ENCODE measurements at places on chromosomes 13 and 19.

- DNase-seq, result no peak
Measured at GRCh38 chr13:30971575-30971974, 39.1 kb downstream of the TEX26 start.

- peak; percentile 66 for DNase-seq
Measured at GRCh38 chr19:10655457-10656312, 1.5 kb downstream of the ILF3 start.

GRCh38 chr19:15402411-15403150, 16.2 kb downstream of the AKAP8L start:
- no peak for DNase-seq

DNA sequence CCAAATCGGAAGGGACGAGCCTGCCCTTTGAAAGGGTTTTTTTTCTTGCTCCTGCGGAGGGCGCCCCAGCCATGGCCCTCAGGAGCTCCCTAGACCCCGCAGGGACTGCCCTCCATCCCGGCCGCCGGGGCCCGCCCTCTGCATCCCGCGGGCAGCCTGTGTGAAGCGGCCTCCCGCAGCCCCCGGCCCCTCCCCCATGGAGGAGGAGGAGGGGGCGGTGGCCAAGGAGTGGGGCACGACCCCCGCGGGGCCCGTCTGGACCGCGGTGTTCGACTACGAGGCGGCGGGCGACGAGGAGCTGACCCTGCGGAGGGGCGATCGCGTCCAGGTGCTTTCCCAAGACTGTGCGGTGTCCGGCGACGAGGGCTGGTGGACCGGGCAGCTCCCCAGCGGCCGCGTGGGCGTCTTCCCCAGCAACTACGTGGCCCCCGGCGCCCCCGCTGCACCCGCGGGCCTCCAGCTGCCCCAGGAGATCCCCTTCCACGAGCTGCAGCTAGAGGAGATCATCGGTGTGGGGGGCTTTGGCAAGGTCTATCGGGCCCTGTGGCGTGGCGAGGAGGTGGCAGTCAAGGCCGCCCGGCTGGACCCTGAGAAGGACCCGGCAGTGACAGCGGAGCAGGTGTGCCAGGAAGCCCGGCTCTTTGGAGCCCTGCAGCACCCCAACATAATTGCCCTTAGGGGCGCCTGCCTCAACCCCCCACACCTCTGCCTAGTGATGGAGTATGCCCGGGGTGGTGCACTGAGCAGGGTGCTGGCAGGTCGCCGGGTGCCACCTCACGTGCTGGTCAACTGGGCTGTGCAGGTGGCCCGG, 815 bp downstream of the MAP3K10 start:
- DNase-seq, result peak; percentile 70

- no peak for DNase-seq
Measured at GRCh38 chr19:10279737-10280442, 6.9 kb upstream of the ICAM4 start.

GRCh38 chr19:4455719-4456475, 1.7 kb downstream of the UBXN6 start:
- peak; percentile 34 for DNase-seq

- peak; percentile 6 for DNase-seq
Measured at GRCh38 chr13:39684531-39685137, 29.2 kb downstream of the COG6 start.

- no peak for DNase-seq
Measured at GRCh38 chr19:32702010-32702409, 10.4 kb downstream of the NUDT19 start.

DNA sequence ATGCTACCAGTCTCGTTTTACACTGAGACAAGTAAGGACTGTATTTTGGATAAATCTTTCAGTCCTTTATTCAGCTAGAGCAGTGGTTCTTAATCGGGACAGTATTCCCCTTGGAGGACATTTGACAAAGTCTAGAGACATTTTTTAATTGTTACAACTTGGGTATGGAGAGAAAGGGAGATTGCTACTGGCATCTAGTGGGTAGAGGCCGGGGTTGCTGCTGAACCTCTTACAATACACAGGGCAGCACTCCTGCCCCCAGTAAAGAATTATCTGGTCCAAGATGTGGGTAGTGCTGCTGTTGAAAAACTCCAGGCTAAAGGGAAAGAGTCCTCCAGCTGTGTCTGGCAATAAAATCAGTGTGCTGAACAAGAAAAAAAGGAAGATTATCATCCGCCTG, 334.8 kb downstream of the SLC7A1 start:
- no peak for DNase-seq

DNA sequence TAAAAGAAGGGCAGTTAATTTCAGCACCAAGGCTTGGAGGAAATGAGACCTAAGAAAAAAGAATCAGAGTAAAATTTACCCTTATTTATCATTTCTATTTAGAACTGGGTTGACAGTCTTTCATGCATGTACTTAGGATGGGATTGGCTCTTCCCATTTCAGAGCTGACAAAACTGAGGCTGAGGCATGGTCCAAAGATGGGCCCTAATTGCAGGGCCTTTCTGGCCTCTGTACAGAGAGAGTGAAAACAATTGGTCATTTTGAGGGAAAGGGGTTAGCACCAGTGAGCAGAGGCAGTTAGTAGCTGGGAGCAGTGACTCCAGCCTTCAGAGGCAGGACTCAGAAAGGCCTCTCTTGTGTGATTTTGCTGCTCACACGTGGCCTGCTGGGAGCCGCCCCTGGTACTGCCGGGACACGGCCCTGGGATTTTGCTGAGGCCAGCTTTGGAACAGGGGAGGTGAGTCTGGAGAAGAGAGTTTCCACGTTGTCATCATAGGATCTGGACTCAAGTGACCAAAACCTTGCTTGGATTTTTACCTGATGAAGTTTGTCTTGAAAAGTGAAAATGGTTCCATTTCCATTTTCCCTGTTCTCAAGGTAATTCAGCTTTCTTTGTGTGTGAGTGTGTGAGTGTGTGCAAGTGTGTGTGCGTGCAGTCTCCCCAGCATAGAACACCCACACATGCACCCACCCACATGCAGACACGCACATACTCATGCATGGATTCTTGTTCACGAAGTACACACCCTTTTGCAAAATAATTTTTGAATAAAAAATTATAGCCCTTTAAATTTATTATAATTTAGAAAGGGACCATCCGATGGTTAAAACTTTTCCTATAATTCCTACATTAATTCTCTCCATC, at the start of gene ZNF536:
TSS of gene ZNF536 (plus strand) at position 425 of the 865 bp plus-strand sequence. CDS start 71,179 bp downstream, outside the sequence.
- DNase-seq, result no peak

GRCh38 chr19:47447470-47448359, 24.0 kb downstream of the SLC8A2 start:
- DNase-seq, result peak; percentile 85

- DNase-seq, result peak; percentile 85
Measured at GRCh38 chr19:38596057-38596981, 21.4 kb downstream of the MAP4K1 start.

DNA sequence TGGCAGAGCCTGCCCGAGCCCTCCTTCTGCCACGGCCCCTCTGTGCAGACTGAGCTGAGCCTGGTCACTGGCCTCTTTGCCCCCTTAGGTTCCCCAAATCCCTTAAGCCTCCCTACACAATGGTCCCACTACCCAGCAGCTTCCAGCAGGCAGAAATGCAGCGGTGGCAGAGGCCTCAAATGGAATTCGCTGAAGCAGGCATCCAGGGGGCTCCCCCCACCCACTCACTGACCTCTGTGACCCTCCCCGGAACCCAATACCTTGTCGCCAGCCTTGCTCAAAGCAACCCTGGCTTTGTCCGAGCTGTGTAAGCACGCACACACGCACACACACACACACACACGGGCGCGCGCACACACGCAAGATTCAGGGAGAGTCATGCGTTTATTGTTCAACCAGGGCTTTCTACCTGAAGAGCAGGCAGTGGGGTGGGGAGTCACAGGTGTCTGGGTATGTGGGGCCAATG, at the start of gene LIM2:
TSS of gene LIM2 (minus strand) at position 51 of the 466 bp plus-strand sequence. CDS start 531 bp downstream, outside the sequence.
- no peak for DNase-seq

GRCh38 chr19:34184880-34185491, 12.7 kb downstream of the LSM14A start:
- DNase-seq, result no peak

GRCh38 chr13:80105350-80105749, 235.6 kb downstream of the SPRY2 start:
- DNase-seq, result no peak

GRCh38 chr13:50995854-50996253, 86.3 kb downstream of the RNASEH2B start:
- no peak for DNase-seq

DNA sequence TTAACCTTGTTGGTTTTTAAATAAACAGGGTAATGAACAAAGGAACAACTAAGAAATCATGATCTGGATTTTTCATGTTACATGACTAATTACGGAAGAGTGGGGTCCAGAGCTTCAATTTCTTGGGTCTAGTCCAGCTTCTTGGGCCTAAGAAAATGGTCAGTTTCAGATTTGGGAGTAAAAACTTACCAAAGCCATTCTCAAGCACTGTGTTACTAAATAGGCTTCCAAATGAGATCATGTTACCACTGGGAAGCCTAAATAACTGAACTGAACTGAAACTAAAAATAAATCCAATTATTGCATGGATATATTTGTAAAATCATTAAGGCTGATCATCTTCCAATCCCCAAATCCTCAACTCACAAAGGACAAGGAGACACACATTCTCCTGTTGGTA, 13.9 kb downstream of the TBC1D4 start:
- DNase-seq, result no peak

DNA sequence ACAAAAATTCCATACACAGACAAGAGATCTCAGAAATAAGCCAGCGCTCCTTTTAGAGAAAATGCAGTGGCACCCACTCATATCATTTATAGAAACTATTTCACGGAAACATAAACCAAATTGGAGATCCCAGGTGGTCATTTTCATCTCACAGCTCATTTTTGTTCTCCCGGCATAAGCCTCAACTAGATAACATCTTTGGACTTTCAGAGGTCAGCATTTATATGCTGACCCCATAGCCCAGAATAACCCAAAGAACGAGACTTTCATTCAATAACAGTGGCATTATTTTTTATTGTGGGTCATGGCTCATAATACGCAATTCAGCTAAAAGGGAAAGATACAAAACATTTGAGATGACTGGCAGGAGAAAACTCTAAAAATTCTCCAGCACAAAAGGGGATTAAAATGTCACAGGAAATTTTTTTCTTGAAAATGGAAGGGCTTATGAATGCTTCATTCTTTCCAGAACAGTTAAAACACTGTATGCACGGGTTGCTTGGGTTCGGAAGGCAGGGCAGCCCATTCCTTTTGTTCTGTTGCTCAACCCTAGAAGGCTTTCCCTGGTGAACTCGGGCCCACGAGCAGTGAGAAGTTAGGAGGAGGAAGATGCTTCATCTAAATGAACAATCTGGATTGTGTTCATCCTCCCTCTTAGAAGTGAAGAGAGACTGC, 24.0 kb downstream of the STARD13 start:
- no peak for DNase-seq

GRCh38 chr13:114088863-114089262, 43.6 kb downstream of the RASA3 start:
- DNase-seq, result no peak

DNA sequence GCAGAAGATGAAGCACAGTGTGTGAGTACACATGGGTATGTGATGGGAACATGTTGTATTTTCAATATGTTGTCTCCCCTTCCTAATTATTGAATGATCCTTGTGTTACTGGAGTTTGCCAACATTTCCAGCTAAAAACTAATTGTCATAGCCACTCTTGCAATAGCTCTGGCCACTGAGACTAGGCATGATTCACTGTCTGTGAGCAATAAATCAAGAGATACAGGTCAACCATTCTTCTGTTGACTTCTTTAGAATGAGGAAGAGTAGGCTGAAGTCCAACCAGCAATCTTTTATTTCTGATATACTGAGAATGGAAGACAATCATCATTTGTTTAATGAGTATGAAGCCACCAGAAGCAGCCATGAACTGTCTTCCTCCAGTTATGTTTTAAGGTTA, 413.9 kb downstream of the SLITRK5 start:
- no peak for DNase-seq

DNA sequence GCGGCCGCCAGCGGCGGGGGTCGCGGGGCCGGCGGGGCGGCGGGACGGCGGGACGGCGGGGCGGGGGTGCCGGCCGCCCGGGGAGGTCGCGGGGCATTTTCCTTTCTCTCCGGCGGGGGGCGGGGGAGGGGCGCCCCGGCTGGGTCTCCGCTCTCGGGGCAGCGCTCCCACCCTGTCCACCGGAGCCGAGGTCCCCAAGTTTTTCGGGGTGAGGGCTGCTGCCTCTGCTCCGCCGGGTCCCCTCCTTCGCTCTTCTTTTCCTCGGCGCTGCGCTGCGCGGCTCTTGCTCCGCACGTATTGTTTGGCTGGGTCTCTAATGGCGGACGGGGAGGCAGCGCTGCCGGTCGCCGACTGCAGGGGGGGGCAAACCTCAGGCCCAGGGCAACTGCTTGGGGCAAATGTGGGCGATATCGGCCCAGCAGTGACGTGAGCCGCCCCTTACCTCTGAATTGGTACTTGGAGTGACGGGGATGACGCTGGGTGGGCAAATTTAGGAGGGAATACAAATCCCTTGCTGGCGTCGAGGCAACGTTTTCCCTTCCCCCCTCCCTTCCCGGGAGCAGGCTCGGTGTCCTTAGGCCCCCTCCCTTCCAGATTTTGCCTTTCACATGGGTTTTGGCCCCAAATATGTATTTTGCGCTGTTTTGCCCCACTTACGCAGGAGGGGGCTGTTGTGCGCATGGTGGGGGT, 759 bp downstream of the ZMYM2 start:
- DNase-seq, result peak; percentile 87

- DNase-seq, result no peak
Measured at GRCh38 chr13:27573265-27573664, 47.1 kb downstream of the LNX2 start.

DNA sequence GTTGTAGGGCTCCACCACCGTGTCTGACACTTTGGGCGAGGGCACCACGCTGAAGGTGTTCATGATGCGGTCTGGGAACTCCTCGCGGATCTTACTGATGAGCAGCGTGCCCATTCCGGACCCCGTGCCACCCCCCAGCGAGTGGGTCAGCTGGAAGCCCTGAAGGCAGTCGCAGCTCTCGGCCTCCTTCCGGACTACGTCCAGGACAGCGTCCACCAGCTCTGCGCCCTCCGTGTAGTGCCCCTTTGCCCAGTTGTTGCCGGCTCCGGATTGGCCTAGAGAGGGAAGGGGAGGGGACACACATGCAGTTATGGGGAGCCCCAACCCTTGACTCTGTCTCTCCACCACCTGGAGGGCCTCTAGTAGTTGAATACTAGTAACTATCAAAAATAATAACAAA, 6.2 kb downstream of the TUBB4A start:
- DNase-seq, result no peak

DNA sequence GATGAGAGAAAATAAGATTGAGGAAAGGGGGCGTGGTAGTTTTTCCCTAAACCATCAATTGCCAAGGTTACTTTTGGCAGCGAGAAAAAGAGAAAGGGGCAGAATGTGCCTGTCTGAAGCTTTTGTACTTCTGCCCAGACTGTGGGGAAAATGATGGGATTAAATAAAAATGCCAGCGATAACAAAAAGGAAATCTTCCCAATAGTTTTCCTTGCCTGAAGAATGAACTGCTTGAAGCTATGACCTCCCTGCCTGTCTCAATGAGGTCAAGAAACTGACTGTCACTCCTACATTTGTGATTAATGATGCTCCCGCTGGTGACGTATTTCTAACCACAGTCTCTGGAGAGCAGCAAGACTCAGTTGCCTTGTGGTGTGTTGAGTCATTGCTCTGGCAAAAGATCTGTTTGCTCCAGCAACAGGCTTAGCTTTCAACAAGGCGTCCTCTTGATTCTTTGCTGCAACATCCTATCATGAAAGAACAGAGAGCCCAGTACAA, 1051.5 kb downstream of the DIAPH3 start:
- peak; percentile 65 for DNase-seq

Data from retina (tissue), 1 donor.